ENCODE measurements at places on chromosomes 11 and 22.
A peak's percentile ranks its signal among the peaks of the same experiment; 100 is the strongest.

GRCh38 chr11:125942771-125943428 lies 2.9 kb upstream of the VSIG10L2 start:
- DNase-seq = no peak

GRCh38 chr11:47688111-47688510 lies 27.1 kb downstream of the AGBL2 start:
- DNase-seq = no peak

DNA sequence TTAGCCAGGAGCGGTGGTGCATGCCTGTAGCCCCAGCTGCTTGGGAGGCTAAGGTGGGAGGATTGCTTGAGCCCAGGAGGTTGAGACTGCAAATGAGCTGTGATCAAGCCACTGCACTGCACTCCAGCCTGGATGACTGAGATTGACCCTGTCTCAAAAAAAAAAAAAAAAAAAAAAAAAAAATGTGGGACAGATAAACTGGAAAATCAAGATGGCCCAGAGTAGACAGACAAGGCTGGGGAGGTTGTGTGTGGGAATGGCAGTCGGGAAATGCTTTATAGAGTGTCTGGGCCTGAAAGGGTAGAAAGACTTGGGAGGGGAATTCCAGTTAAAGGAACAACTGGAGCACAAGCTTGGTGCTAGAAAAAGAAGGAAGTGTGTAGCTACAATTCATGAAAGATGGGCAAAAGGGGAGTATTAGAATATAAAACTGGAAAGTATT lies 18.2 kb upstream of the WDR74 start:
- DNase-seq = no peak

GRCh38 chr22:17436981-17437412 lies 67.7 kb downstream of the CECR2 start:
- no peak for DNase-seq

- DNase-seq = no peak
Measured at GRCh38 chr11:11230802-11231562, 122.1 kb downstream of the CSNK2A3 start.

DNA sequence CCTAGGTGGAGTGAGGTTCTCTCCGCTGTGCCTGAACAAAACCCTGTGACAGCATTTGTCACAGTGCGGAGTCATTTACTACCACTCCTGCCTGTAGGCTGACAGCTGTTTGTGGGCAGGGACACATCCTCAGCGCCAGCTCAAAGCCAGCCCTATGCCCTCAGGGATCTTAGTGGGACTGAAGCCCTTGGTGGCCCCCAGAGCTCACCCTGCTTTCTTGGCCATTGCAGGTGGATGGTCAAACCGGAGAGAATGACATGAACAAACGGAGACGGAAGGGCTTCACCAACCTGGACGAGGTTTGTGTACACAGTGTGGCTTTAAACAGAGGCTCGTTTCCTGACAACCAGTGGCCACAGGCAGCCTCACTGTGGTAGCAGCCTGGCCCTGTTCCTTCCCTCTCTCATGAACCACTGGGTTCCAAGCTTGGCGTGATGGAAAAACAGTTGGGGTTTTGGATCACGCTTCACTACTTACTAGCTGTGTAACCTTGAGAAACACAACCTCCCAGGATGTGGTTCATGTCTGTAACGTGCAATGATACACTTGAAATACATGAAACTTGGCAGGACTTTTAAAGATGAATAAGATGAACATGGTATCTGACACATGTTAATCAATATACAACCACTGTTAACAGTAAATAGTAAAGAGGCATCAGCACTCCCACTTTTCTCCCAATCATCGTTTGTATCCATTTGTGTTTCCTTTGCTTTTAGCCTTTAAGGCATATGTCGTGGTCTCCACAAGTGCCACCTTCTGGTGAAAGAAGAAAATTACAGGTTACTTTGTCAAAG lies 125.8 kb downstream of the MICAL2 start:
- peak; percentile 54 for DNase-seq

GRCh38 chr11:43440486-43440885 lies 81.8 kb downstream of the TTC17 start:
- no peak for DNase-seq

DNA sequence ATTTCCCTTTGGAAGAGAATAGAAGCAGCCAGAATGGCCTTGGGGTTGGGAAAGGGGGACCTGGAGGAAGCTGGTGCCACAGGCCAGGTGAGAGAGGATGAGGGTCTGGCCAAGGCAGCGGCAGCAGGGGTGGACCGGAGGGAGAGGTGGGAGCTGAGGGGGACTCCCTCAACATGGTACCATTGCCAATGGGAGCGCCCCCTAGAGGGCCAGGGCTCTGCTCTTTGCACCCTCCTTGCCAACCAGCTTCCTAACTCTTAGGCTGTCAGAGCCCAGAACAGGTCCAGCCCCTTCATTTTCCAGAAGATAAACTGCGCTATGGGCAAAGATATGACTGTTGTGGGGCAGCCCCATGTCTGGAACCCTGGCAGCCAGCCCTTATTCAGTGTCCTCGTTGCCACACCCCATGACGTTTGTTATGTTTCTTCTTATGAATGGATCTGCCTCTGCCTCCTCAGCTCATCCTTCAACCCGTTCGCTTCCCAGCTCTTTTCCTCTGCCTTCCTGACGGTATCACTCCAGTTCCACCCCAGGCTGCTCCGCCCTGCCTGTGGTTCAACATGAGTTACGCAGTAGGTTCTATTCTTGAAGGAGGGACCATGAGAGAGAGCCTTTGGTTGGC lies 185.2 kb downstream of the GRIK4 start:
- DNase-seq = no peak

DNA sequence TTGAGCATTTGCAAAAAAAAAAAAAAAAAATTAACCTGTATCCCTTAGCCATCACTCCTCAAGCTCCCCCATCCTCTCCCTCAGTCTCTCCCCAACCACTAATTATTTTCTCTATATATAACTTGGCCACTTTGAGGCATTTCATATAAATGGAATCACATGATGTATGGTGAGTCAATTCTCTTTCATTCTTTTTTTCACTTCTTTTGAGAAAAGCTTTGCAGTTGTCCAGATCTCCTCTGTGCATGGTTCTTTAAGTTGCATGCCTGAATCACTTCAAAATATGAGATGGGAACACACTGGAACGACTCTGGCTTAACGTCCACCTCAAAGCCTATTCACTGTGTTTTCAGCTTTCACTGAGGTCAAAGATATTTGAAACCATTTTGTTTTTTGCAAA lies 40.7 kb downstream of the SHANK2 start:
- DNase-seq = no peak

DNA sequence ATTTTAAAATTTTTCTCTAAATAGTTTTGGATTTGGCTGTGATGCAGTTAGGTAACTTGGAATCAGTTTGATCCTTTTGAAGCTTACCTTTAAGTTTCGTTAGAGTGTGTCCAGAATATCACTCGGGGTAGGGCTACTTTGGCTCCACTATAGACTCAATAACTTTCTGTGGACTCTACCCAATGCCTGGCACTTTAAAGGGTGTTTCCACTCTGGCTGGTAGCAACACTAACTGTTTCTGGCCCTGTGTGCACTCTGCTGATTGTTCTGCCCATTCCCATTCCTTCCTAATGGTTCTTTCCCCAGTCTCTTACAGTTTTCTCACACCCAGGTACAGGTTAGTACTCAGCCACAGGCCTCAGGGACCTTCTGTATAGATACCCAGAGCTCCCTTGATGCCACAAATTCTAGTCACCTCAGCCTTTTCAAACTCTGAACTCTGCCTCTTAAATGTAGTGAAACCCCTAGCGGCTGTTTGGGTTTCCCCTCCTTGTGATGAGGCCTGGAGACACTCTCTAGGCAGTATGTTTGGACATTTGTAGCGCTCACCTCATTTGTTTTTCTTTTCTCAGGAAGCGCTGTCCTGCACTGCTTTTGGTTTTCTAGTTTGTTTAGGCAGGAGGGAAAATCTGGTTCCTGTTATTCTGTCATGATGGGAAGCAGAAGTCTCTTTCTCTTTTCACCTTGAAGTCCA lies 16.8 kb downstream of the CUL5 start:
- DNase-seq = no peak

GRCh38 chr11:125170510-125171031 lies 6.0 kb downstream of the PKNOX2 start:
- DNase-seq = peak; percentile 77

DNA sequence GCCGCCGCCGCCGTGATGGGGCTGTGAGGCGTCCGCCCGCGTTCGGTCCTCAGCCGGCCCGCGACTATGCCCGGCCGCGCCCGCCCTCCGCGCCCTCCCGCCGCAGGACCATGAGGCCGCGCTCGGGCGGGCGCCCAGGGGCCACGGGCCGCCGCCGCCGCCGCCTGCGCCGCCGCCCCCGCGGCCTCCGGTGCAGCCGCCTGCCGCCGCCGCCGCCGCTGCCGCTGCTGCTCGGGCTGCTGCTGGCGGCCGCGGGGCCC lies 215 bp downstream of the ZNRF3 start:
- DNase-seq = no peak

DNA sequence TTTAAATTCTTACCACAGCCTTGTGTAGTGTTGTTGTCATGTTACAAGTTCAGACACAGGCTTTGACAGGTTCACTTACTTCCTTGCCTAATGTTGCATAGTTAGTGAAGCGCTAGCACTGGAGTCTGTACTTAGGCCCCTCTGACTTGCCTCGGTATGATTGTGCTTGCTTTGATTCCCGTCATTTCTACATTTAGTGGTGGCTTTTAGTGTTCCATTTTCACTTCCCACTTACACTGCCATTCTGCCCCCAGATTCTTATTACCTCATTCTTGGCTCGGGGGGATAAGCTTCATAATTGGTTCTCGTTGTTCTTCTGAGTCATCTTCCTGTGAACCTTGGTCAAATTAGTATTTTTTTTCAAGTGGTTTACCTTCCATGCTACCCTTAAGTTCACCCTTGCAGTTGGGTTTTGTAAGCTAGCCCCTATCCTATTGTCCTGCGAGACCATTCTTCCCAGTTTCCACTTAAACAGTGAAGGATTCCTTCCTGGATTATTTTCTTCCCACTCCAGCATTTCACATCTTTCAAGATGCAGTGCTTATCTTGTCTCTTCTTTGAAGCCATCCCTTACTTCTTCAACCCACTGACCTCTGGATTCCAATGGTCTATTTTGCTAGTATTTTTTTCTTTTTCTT lies 68.7 kb downstream of the DDX10 start:
- no peak for DNase-seq

DNA sequence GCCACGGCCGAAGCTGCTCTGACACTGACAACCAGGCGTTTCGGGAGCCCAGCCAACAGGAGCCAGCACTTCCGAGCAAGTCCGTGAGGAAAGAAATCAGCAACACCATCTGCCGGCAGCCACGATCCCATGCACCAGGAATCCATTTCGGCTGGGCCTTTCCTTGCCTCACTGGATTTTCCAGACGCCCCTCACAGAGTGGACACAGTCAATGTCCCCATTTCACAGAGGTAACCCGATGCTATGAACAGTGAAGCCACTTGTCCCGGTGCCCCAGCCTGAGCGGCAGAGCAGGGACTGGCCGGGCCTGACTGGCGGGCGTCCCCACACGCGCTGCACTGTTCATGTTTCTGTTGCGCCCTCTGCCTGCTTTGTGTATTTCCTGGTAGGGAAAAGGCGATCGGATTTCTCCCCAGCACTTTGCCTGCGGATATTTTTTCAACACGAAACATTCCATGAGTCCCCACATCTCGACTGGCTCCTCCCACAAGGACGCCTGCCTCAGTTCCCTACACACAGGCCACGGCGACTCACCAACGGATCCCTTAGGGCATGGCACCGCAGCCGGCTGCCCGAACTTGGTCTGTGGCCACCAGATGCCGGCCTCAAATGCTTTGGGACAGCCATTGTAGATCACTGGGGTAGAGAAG lies 55.3 kb downstream of the TRMU start:
- DNase-seq = no peak

DNA sequence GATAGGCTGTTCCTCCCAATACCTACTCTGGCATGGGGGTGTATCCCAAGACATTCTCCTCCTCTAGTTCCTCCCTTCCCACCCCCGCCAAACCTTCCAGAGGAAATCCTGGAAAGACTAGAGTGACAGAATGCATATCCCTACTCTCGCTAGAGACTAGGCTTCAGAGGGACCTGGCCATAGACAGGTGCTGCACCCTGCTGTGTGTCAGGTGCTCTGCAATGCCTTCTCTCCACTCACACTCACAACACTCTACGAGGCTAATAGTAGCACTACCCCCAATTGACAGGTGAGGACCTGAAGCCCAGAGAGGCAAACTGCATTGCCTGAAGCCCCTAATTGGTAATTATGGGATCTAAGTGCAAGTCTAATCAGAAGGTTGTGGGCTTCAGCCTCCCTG lies 46.2 kb upstream of the LMO1 start:
- DNase-seq = no peak

DNA sequence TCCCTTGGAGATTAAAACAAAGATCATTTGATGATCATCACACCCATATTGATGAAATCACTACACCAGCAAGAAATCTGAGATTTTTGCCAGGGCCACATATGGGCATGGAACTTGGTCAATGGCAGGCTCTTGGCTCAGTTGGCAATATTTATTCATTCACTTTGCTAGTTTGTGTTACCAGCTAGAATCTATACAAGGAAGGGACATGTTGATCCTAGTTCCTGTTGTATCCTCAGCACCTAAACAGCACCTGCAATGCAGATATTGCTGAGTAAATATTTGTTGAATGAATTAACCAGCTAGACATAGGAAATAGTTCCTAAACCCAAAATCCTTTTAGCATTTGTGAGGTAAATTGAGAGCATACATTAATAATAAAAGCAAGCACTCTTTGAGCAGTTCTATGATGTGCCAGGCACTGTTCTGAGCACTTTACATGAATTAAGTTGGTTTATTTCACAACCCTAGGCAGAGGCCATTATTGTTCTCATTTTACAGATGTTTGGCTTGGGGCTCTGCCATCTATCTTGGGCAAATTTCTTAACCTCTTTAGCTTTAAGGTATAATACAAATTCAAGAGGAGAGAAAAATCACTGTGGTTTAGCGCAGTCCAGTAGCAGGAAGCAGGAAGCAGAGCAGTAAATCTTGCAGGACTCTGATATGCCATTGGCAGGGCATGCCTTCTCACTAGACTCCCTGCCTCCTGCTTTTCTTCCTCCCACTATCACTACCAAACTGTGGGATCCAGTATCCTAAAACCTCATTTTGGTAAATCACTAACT lies 1.6 kb downstream of the TRIM68 start:
- DNase-seq = no peak

- DNase-seq = no peak
Measured at GRCh38 chr22:37010976-37011375, 8.3 kb downstream of the TST start.

DNA sequence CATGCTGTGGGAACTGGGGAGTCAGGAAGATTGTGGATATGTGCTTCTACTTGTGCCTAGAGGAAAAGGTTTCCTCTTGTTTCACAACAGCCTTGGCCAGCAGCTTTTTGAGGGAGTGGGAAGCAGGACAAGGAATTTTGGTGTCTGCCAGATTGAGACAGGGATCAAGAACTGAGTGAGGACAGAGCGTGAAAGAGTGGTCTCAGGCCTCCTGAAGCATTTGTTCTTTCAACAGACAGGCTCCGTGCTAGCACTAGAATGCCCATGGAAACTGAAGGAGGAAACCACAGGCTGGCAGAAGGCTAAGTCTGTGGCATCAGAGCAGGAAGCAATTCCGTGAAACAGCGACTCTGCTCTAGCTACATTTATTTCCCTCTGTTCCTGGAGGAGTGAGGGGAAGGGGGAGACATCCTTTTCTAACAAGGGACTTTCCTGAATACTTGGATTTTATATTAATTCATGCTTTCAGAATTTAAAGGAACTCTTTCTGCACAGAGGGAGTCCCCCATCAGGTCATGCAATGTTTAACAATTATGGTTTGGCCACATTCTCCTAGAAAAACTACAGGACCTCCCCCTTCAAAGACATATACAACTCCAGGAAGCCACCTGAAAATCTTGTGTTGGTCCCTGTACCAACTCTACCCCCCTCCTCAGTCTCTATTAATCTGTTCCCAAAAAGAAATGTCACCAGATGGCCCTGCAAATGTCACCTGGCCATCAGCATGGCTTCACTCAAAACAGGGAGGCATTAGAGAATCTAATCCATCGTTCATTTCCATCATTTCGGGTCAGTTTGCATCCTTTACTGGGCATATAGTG lies 96.1 kb downstream of the SYT9 start:
- no peak for DNase-seq

All from left renal cortex interstitium (tissue), 4 donors.